ENCODE measurements at places on chromosomes 7 and 10. TPM values are rescaled to one million over a fixed set of nuclear protein-coding genes. Genes with fewer than 3 reads are reported as not detected.

PTF1A gene
- total RNA-seq, result not detected

WEE2 gene
- total RNA-seq, result not detected

ELMO1 gene
- total RNA-seq, result 74.4 TPM

CYP51A1 gene
- total RNA-seq, result 57.3 TPM

SLC13A4 gene
- not detected for total RNA-seq

GIMAP6 gene
- 34.2 TPM for total RNA-seq

MMP21 gene
- not detected for total RNA-seq

CTAGE8 gene
- 1.9 TPM for total RNA-seq

SPDYE5 gene
- not detected for total RNA-seq

NCF1 gene
- total RNA-seq, result 1.8 TPM

CYP2W1 gene
- not detected for total RNA-seq

C10orf143 gene
- 3.8 TPM for total RNA-seq

HTR5A gene
- not detected for total RNA-seq

PKD1L1 gene
- total RNA-seq, result 0.02 TPM

RET gene
- not detected for total RNA-seq

GPR141 gene
- not detected for total RNA-seq

TMEM176B gene
- not detected for total RNA-seq

DNAJC12 gene
- total RNA-seq, result 47.1 TPM

ELFN1 gene
- 0.19 TPM for total RNA-seq
